ENCODE measurements at places on chromosomes 2 and 18.

DNA sequence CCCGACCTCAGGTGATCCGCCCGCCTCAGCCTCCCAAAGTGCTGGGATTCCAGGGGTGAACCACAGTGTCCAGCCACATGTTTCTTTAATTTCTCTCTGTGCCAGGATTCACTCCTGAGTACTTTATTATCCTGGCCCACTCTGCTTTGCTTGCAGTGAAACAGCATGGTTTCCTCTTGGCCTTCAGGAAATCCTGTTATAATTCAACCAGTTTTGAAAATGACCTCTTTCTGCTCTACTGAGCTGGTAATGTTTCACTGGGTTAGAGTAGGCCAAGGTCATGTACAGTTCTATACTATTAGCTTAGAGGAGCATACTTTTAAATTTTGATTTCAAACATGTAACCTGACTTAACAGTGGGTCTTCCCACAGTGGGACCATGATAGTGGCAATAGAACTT lies 90.6 kb upstream of the PELI1 start:
- DNase-seq = no peak

- DNase-seq = no peak
These were observed 9.6 kb upstream of the LYPD6B start for GRCh38 chr2:149028891-149029290.

DNA sequence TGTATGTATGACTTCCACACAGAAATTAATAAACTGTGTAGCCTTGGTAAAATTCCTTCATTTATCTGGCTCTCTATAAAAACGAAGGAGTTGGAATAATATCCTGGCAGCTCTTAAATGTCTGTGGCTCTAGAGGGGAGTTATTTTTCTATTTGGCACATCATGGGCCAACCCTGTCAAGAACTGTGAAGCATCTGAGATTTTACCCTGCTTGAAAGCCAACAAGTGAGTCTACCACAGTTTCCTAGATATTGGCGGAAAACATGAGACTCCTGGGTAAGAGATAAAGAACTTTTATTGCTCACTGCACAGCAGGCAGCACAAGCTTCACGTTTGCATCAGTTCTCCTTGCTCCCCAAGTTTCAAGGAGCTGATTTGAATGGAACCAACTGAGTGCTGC lies 346.7 kb upstream of the CYRIA start:
- DNase-seq = no peak

- DNase-seq = no peak
These were observed 148.6 kb downstream of the TGIF1 start for GRCh38 chr18:3598581-3598980.

DNA sequence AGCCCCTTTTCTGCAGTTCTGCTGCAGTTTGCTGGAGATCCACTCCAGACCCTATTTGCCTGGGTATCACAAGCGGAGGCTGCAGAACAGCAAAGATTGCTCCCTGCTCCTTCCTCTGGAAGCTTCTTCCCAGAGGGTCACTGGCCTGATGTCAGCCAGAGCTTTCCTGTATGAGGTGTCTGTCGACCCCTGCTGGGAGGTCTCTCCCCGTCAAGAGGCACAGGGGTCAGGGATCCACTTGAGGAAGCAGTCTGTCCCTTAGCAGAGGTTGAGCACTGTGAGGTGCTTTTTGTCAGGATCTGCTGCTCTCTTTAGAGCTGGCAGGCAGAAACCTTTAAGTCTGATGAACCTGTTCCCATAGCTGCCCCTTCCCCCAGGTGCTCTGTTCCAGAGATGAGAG lies 42.0 kb upstream of the MYL1 start:
- no peak for DNase-seq

DNA sequence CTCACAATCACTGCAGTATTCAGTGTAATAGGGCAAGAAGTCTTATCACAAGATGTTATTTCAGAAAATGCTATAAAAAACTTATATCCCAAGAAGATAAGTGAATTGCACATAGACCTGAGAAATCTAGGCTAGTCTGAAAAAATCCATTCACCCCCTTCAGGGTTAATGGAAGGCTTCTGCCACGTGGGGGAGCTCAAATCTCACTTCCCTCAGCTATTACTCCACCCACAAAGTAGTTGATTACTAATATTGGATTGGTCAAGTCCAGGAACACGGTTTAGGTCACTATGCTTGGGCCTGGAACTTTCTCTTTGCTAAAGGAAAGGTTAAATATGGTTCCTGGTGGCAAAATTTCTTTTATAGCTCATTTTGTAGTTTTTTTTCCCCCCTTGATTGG lies 51.2 kb upstream of the ADAM23 start:
- no peak for DNase-seq

- DNase-seq = no peak
These were observed 7.2 kb upstream of the ABCB11 start for GRCh38 chr2:169038338-169038757.

GRCh38 chr18:62479574-62479973 lies 43.3 kb upstream of the ZCCHC2 start:
- DNase-seq = no peak

GRCh38 chr18:9563331-9563730 lies 51.0 kb downstream of the PPP4R1 start:
- no peak for DNase-seq

DNA sequence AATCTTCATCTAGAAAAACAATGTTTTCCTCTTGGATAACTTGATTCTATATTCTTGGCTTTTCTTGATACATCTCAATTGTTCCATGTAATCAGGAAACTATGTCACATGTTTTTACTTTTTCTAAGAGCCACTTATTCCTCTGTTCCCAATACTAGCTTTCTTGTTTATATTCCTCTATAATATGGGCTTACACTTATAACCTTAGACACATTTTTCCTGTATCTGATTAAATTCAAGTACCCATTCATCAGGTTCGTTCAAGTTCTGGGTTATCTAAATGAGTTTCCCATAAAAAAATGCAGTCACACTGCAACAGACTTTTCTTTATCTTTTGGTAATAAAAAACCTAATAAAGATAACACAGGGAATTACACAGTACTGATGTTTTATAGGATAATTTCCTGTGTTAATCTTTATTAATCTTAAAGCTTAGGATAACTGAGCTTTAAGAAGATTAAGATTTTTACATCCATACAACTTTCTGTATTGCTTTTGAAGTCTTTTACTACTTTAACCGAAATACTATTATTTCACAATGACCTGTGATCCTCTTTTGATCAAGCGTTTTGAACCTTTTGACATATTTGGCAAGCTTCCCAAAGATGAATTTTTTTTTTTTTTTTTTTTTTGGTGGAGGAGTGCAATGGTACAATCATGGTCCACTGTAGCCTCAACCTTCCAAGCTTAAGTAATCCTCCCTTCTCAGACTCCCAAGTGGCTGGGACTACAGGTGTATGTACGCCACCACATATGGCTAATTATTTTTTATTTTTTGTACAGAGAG lies 44.3 kb upstream of the C2orf66 start:
- DNase-seq = no peak

- DNase-seq = no peak
These were observed 30.3 kb downstream of the GCFC2 start for GRCh38 chr2:75680402-75680801.

GRCh38 chr2:143133783-143134182 lies 4.6 kb downstream of the ARHGAP15 start:
- DNase-seq = no peak

GRCh38 chr2:54526226-54526879 lies 70.2 kb downstream of the SPTBN1 start:
- DNase-seq = no peak
